ENCODE measurements at places on chromosomes 5 and 9. TPM values are rescaled to one million over a fixed set of nuclear protein-coding genes. Genes with fewer than 3 reads are reported as not detected.

GALNT12 gene
- polyA plus RNA-seq: not detected

TEX10 gene
- polyA plus RNA-seq: 5.4 TPM

DIPK1B gene
- 15.5 TPM for polyA plus RNA-seq

F2RL2 gene
- not detected for polyA plus RNA-seq

PCA3 gene
- polyA plus RNA-seq: 3.6 TPM

IPPK gene
- 2.3 TPM for polyA plus RNA-seq

SMIM32 gene
- polyA plus RNA-seq: 2.4 TPM

STXBP1 gene
- polyA plus RNA-seq: 169 TPM

SLC1A3 gene
- 345 TPM for polyA plus RNA-seq

GBGT1 gene
- polyA plus RNA-seq: 2.3 TPM

IFNA16 gene
- polyA plus RNA-seq: not detected

HMCN2 gene
- not detected for polyA plus RNA-seq

PRUNE2 gene
- polyA plus RNA-seq: 18.6 TPM

SMIM27 gene
- polyA plus RNA-seq: 74.6 TPM

PLCXD3 gene
- 9.7 TPM for polyA plus RNA-seq

IL3 gene
- polyA plus RNA-seq: not detected

CCL27 gene
- polyA plus RNA-seq: 0.66 TPM

TAF11L5 gene
- polyA plus RNA-seq: not detected

FBXL7 gene
- polyA plus RNA-seq: not detected

G3BP1 gene
- 40.6 TPM for polyA plus RNA-seq

C9 gene
- 0.08 TPM for polyA plus RNA-seq

ANKRD20A1 gene
- polyA plus RNA-seq: 19.0 TPM

NTRK2 gene
- polyA plus RNA-seq: 8.1 TPM

ANKRD55 gene
- polyA plus RNA-seq: 1.8 TPM

Data from Purkinje cell (primary cell).